ENCODE measurements at places on chromosomes 2 and 18. TPM values are rescaled to one million over a fixed set of nuclear protein-coding genes. Genes with fewer than 3 reads are reported as not detected.

Gene SLC16A14
- total RNA-seq: 3.1 TPM

Gene DTNB
- 28.9 TPM for total RNA-seq

DNA sequence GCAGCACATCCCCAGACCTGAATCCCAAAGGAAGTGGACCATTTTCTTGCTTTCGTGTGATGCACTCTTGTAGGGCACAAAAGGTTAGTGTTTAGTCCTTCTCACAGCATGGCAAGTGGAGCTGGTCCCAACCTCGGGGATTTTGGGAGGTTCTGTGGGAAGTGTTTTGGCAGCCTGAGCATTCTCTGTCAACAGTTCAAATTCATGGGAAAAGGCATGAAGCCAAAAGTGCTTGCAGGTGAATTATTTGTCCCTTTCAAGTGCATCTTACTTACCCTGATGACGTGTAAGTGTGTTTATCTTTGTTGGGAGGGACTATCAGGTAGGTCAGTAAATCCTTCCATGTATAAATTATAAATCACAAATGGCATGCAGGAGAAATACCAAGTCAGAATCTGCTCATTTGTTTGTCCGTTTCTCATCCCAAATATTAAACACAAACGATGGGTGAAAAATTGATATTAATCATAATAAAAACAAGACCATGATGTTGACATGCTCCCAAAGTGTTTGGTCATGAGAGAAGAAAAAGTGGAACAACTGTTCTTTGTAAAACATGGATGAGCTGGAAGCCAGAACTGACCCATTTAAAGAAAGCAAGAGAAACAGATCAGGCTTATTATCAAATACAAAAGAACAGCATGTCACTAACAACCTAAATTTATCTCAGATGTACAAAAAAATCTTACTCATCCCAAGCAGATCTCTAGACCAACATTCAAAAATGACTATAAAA lies 57.6 kb downstream of the EPHA4 start:
- DNase-seq: no peak

DNA sequence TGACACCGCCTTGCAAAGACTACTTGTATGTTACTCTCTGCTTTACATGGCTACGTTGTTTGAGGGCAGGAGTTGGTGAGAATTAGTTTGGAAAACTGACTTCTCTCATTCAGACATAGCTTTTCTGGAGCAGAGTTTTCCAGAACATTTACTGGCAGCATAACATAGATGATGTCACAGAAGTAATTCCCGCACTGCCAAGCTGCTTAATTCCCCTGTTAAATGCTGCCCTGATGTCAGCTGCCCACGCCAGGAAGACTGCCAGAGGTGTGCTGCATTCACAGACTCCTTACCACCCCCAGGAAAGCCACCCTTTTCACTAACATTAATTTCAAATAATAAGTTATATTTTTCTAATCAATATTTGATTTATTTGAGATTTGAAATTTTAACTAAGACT lies 24.7 kb upstream of the PTPN2 start:
- no peak for DNase-seq

DNA sequence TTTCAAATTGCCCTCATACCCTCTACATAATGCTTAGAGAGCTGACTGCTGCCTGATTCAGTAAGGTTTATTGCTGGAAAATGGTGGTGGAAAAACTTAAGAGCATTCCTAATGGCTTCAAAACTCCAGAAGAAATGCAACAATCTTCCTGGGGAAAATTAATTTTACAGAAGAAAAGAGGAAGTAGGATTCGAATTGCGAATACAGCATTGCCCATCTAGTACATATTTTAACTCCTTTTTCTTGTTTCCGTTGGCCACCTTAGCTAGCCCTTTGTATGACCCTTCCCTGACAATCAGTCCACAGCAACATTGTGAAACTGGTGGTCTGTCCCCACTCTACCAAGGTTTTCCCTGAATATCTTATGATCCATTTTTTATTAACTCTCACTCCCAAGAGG lies 224.7 kb downstream of the MTX2 start:
- no peak for DNase-seq

Gene CHST9
- total RNA-seq: not detected

GRCh38 chr2:161067846-161068350 lies 92.3 kb upstream of the TANK start:
- DNase-seq: no peak

DNA sequence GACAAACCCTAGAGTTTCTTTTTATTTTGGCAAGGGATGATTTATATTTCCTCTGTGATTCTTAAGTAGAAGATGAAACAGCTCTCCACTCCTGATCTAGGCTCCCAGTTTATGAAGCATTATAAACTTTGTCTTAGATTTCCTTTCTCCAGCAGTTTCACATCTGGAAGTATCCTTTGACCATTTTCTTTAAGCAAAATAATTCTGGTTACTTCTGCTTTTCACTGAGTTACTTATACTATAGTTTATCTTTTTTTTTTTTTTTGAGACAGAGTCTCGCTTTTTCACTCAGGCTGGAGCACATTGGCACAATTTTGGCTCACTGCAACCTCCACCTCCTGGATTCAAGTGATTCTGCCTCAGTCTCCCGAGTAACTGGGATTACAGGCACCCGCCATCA lies 45.5 kb downstream of the KCMF1 start:
- no peak for DNase-seq

Gene IMPACT
- 11.8 TPM for total RNA-seq

GRCh38 chr2:152466980-152467676 lies 132.2 kb downstream of the FMNL2 start:
- no peak for DNase-seq

DNA sequence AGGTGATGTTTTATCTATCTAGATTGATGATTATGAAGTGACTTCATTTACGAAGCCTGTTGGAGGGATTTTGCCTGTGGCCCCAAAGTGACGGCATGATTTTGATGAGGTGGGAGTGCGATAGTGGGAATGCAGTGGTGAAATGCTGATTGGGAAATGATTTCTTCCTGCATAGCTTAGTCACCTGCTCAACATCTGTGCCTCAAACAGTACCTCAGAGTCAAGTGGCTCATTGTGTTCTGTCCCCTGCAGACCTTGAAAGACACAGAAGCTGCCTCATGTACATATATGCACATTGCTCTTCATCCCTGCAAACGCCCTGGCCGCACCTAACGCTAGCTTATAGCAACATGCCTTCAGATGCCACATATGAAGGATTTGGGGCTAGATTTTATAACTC lies 201.2 kb downstream of the TPGS2 start:
- DNase-seq: no peak
